ENCODE measurements at places on chromosomes 3 and 15. TPM values are rescaled to one million over a fixed set of nuclear protein-coding genes. Genes with fewer than 3 reads are reported as not detected.

Gene HHLA2
- not detected for total RNA-seq

DNA sequence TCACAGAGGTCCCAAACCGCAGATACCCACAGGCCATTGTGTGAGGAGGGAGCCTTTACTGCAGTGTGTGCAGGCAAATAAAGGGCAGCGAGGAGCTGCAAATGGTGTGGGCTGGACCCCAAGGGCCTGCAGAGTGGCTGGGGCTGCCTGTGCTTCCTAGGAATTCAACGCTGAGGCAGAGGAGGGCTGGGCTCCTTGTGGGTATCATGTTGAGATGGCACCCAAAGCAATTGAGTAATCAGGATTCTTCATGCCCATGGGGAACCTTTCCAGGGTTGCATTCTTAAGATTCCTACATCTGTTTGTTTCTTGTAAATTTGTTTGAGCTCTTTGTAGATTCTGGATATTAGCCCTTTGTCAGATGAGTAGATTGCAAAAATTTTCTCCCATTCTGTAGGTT lies 85.4 kb upstream of the LIPC start:
- peak; percentile 75 for DNase-seq

DNA sequence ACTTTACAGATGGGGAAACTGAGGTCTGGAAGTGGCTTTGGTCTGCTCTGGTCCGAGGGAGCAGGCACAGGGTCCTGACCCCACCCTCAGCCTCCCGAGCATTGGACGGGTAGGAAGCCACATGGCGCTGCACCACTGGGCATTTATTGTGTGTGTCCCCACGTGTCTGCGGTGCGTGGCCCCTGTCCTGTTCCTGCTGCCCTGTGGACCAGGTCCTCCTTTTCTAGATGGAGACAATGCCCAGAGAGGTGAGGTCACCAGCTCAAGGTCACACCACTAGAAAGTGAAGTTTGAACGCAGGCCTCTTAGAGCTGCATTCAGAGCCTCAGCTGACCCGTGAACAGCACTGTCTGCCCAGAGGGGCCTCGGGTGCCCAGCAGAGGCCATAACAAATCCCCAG lies 26.8 kb downstream of the DUSP7 start:
- no peak for DNase-seq

Gene TMCO5A
- total RNA-seq: not detected

GRCh38 chr3:53733446-53733845 lies 112.8 kb downstream of the CHDH start:
- DNase-seq: no peak

GRCh38 chr3:183038757-183039156 lies 58.4 kb upstream of the DCUN1D1 start:
- no peak for DNase-seq

Gene GHRL
- not detected for total RNA-seq

GRCh38 chr3:161275919-161276318 lies 54.8 kb downstream of the NMD3 start:
- DNase-seq: peak; percentile 43

DNA sequence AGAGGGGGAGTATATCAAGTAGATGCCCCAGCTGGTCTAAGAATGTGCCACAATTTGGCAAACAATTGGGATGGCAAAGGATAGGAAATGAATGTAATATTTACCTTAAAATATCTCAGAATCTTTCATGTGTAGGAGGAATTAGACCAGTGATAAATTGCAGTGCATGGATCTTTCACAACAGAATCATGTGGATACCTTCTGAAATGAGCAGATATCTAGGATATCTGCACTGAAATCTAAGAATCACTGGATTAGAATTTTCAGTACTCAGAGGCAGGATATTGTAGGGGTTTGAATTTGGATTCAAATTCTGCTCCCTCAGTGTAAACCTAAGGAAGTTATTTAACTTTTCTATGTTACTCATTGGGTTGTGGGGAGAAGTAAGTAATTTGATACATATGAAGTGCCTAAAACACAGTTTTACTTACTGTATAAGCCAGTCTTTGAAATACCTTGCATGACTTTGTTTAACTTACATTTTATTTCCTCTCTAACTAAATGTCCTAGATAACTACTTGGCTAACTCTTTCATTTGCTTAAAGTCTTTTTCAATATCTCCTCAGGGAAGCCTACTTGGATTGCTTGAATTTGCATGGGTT lies 8.8 kb downstream of the IL1RAP start:
- DNase-seq: no peak

GRCh38 chr15:33639456-33639855 lies 328.7 kb downstream of the RYR3 start:
- no peak for DNase-seq

DNA sequence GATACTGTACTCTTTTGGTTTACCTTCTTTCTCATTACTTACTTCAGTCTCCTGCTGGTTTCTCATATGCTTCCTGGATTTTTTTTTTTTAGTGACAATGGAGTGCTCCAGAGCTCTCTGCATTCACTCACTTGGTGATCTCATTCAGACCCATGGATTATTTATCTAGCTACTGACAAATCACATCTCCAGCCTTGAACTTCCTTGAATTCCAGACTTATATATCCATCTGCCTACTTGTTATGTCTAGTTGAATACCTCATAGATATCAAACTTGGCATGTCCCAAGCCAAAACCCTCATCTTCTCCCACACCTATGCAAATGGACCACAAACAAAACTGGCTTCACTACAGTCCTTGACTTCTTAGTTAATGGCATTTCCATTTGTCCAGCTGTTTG lies 234.7 kb upstream of the ZPLD1 start:
- DNase-seq: no peak

All from MCF 10A (cell line).